ENCODE measurements at places on chromosomes 1 and 21.

GRCh38 chr1:151011154-151011850 is 3.1 kb downstream of the PRUNE1 start:
- no peak for DNase-seq

- DNase-seq: no peak
Observed at GRCh38 chr1:187762118-187762517, 933.4 kb downstream of the PLA2G4A start.

DNA sequence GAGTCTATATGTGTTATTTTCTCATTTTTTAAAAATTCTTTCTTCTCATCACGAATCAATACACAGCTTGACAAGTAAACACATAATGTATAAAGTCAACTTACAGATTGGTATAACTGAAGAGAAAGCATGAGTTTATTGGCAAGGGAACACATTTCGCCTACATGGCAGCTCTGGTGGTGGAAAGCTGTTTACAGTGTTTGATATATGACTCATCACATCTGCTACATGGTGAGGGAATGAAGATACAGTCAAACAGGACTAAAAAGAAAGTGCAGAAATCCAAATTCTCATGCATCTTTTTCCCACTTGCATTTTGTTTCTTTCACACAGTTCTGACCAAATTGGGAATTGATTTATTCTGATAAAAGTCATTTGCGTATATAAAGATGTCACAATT is 122.2 kb upstream of the ADGRL4 start:
- DNase-seq: no peak

- peak; percentile 8 for DNase-seq
Observed at GRCh38 chr1:4016351-4017130, 116.5 kb upstream of the C1orf174 start.

DNA sequence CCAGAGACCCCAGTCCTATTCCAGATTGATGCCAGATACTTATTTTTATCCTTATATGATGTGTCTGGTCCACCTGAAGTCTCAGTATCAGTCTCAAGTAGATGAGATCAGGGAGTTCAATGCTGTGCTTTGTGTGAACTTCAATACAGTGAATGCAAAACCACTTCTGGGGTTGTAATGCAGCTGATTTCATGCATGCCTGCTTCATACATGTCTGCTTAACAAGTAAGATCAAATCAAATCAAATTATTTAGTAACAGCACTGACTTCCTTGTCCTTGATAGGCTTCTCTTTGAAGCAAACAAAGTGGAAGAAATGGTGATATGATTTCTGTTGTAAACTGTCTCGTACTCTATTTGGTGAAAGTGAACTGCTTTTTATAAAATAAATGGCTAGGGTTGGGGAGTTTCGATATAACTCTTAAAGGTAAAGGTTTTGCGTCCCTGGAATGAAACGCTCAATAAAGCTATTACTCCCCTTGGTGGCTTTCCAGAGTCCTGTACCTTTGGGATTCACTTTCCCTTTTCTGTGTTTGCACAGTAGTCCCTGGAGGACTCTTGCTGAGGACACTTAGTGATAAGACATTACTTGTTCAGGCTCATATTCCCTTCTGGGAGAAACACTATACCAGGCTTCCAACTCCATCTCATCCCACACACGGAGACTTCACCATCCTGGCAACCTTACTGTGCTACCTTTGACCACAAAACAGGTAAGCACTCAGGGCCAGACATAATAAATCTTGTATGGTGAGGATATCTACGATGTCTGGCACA is 59.3 kb downstream of the FH start:
- no peak for DNase-seq

DNA sequence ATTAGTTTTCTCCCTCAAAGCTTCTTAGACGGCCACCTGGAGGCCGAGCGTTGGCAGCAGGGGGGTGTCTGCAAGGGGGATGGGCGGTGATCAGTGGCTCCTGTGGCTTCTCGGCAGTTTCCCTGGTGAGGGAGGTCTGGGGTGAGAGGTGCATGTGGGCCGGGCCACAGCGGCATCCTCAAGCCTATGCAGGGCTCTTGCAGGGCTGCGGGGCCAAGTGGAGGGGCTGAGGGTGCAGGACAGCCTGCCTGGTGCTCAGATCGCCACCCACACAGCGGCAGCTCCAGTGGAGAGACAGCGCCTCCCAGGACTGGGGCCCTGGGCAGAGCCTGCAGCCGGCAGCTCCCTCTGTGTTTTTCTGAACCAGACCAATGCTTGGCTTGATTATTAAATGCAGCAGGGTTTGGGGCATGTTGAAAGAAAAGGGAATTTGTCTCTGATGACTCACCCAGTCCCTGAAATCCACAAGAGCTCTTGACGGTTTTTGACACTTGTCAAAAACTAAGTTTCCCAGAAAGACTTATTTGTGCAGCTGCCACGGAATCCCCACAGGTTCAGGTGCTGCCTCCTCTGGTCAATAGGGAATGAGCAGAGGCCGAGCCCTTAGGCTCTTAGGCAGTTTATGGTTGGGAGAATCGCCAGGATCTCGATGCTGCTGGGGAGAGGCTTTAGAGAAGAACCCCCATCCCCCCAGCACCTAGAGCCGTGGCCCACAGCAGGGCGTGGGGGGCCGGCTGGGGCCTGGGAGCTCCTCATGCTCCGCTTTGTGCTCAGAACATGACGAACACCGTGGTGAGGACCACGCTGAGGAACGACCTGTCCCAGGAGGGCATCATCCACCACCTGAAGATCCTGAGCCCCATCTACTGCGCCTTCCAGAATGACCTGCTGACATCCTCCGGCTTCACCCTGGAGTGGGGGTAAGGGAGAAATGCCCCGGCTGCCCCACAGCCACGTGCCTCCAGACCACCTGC is 54.7 kb downstream of the UMODL1 start:
- DNase-seq: no peak

DNA sequence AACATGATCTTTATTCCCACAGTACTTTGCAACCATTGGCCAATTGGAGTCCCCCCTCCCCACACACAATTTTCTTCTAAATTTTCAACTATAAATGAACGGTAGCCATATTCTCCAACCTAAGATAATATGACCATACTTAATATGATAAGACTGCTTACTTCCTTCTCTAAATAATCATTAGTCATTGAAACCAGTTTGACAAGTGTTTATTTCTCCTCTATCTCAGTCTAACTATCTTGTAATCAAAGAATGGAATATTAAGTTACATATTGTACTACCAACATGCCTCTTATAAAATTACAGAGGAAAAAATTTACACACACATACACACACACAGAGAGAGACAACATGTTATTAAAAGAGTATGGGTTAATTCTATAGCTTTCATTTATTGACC is 567.4 kb upstream of the TMPRSS15 start:
- no peak for DNase-seq

DNA sequence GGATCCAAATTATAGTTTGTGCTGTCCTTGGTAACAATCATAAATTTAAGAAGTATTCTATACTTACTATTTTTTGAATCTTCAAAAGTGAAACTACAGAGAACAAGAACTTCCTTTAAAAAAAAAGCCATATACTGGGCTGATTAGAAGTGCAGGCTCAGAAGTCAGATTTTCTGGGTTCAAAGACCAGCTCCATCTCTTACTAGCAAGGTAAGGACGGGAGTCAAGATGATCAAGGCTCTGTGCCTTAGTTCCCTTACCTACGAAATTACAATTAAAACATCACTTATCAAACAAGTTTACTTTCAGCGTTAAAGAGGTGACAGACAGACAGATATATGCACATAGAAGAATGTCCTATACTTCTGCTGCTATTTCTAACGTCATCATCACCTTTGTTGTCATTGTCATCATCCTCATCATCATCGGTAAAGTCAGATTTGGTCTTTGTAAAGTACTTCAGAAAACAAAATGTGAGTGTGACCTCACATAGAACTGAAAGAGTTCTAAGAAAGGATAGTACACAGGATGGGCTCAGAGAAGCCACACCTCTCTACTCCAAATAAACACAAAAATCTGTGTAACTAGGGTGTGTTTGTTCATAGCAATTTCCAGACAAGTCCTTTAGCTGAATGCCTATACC is 178.7 kb downstream of the VAV3 start:
- DNase-seq: no peak

DNA sequence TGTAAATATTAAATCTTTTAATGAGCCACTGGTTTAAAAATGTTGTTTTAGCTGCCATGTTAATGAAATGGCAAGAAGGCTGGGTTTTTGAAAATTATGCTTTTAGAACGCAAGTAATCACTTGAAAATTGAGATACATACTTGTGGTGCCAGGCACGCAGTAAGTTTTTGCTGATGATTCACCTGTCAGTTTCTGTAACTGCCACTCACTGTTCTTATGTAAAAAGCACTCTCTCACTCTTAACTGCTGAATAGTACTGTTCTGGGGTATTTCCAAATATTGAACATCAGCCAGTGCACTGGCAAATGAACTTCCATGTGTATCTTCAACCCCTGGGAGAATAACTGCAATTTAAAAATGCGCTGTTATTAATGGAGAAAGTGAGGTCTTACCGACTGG is 17.9 kb downstream of the LGALS8 start:
- no peak for DNase-seq

DNA sequence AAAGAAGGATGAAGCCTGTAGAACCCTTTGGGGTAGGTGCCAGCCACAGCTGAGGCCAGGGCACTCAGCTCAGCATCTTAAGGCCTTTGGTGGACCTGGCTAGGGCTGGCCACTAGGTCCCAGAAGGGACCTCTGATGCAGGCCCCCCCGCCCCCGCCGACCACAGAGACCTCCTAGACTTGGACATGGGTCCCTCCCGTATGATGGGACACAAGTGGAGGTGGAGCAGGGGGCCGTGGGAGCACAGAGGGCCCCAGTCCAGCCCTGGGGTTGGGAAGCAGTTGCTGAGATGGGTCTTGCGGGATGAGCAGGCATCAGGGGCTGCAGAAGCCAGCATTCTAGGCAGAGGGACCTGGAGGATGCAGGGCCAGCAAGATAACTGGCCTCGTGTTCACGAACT is 3.2 kb downstream of the B4GALT2 start:
- no peak for DNase-seq

DNA sequence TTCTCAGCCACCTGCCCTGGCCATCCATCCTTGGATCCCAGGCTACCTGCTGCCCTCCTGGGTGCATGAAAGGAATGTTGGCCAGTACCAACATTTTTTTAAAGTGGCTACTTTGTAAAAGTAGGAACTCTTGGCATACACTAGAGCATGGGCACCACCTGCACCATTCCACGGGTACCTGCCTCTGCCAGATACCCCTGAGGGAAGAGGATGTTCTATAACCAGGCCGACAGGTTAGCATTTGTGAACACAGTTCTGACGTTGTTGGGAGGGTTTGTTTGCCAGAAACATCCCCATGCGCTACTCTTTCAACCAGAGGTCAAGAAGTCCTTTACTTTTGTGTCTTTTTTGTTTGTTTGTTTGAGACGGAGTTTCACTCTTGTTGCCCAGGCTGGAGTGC is 43.0 kb downstream of the EVA1C start:
- DNase-seq: peak; percentile 85

DNA sequence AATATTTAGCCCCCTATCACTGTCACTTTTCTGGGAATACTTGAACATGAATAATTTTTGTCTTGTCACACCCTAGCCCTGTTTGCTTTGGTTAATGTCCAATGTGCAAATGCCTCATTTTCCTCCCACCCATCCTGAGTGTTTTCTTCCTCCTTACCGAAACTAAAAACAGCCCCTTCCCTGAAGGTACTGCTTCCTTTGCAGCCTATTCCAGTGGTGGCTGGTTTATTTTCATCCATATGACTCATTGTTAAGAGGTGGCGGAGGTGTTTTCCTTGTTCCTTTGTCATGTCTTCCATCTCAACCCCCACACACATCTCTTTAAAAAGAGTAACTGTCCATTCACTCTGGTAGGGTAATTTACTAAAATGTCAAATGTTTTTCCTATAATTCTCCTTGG is 40.4 kb downstream of the CD55 start:
- DNase-seq: no peak

- DNase-seq: no peak
Observed at GRCh38 chr21:33660406-33660805, 18.1 kb downstream of the ITSN1 start.

- DNase-seq: peak; percentile 62
Observed at GRCh38 chr1:6513320-6513801, 21.9 kb upstream of the PLEKHG5 start.

DNA sequence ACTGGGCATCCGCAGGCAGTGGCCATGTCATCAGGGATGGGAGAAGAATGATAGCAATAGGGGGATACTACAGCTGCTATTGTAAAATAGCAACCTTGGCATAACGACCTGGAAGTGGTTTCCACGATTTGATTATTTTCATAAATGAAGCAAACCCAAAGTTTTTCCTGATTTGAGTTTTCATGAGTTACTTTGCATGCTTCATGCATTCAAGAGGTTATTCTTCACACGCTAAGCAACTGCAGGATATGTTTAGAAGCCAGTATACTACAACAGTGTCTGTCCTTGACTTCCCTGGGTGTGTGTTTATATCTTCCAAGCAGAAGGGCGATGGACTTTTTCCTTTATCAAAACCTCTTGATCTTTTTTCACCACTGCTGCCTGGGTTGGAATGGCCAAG is 281.1 kb upstream of the DUSP10 start:
- no peak for DNase-seq

DNA sequence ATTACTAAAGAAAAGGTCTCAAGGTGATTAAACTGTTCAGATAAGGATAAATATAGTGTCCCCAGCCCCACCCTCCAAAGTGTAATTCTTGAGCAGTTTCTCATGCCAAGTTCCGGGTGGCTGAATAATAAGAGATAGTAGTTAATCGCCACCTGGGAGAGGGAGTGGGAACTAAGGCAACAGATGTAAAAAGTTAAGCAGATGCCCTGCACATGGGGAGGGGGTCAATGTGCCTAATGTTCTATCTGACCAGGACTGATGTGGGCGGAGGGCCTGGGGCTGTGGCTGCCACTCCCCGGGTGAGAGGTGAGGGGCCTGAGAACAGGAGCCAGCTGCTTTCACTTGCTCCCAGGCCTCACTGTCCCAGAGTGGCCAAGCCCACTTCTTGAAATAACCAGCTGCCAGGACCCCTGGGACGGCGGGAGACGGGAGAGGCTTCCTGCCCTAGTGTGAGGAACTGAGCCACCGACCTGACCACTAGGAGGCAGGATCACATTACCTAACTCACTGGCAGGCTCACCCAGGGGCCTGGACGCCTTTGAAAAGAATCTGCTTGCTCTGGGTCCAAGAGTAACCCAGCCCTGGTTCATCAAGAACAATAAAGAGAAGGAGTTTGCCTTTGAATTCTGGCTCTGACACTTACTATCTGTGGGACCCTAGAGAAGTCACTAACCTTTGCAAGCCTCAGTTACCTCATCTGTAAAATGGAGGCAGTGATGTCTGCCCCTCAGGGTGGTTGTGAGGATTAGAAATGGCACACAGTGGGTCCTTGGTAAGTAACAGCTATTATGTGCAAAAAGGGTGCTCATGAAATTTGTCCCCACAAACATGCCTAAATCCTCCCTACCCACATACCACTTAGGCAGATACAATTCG is 179.2 kb downstream of the ATG4C start:
- DNase-seq: no peak

Measured in breast epithelium (tissue), 4 donors.